MV-4-11 (cell line): ENCODE measurements at places on chromosomes 7 and 10.

- DNase-seq: no peak
Observed at GRCh38 chr10:44369296-44369695, 15.6 kb downstream of the CXCL12 start.

DNA sequence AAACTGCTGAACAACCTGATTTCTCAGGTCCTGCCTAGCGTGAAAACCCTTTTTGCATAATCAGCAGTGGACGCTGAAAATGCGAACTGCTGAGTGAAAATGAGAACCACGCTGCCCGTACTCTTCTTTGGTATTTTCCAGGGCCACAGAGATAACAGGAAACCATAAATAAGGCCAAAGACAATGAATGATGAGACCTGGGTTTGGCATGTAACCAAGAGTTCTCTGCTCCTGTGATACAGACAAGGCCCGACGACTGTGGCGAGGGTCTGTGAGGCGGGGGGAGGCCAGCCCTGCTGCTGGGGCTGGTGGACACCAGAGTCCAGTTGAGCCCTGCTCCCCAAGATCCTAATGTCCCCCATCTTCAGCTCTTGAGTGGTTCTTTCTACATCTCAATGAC, 236.0 kb downstream of the WDR11 start:
- peak; percentile 36 for DNase-seq

GRCh38 chr7:101173752-101174244, 6.3 kb downstream of the NAT16 start:
- peak; percentile 74 for DNase-seq

DNA sequence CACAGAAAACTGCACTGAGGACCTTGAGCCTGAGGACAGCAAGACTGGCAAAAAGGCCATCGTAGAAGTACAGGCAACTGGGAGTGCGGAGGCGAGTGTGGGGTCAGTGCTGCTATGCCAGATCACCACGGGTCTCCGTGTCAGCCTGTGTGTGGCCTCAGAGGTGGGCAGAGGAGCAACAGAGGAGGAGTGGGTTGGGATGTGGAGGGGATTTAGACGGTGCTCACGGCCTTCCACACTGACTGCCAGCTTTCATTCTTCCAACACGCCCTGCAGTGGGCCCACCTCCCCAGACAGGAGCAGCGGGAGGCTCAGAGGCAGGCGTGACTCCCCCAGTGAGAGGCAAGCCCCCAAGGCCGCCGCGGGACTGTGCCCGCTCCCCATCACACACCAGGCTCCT, 17.0 kb upstream of the ZMIZ1 start:
- DNase-seq: no peak

DNA sequence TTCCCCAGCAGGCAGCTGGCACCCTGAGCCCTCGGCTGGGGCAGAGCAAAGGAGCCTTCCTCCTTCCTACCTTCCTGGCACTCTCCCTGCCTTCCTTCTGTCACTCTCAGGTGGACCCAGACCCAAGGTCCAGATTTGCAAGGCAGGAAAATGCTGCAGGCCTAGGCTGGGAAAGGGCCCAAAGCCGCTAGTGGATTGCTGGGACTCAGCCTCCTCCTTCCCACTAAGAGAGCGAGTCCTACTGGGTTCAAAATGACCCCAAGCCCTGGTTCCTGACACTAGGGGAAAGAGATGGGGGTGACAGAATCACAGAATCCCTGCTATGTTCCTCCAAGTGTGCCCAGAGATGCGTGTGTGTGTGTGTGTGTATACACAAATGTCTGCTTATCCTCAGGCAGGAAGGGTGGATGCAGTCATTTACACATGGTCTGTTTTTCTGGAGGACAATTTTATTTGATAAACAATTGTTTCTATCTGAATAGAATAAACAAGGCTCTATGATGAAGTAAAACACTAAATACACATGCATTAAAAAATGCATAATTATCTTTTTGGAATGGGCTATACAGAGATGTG, 1.3 kb upstream of the PLAU start:
- DNase-seq: no peak

GRCh38 chr10:29240986-29241660, 47.7 kb upstream of the LYZL1 start:
- peak; percentile 35 for DNase-seq

DNA sequence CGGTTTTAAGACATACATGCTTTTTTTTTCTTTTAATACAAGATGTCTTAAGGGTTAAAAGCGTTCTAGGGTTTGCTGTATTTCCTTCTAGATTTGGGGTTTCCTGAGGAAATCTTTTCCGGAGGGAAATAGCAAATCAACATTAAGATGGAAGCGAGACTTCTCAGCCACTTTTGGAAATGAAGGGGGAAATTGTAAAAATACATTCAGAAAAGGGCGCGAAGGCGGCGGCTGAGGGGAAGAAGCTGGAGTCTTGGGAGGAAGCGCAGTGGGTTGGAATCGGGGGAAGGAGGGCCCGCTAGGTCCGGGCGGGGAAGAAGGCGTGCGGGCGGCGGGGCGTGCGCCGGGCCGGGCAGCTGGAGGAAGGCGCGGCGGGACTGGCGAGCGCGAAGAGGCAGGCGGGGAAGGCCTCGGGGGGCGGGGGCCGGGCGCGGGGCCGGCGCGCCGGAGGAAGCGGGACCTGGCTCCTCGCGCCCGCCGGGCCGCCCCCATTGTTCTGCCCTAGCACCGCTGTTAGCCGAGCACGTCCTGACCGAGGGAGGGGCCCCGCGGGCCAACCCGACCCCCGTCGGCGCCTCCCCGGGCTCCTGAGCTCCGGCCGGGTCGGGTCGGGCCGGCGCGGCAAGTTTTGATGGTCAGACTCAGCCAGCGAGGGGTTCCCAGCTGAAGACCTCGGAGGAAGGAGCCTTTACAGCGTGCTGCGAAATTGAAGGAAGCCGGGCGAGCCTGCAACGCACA, 1.5 kb upstream of the SKIDA1 start:
- peak; percentile 33 for DNase-seq

DNA sequence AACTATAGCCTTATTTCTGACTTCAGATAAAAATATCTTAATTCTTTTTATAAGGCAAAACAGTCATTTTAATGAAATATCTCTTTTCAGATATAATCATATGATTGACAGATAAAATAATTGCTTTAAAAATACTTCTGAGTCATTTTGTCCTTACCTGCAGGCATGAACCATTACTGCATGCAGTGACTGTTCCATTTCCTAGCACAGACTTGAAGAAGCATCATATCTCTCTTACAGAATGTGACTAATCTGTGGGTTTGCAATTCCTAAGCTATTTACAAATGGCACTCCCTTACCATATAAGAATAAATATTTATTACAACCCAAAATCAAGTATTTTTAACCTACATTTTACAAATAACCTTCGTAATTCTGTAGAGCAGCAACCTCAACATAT, 120.7 kb downstream of the SRPK2 start:
- no peak for DNase-seq
